ENCODE measurements at places on chromosomes 12 and 14.

DNA sequence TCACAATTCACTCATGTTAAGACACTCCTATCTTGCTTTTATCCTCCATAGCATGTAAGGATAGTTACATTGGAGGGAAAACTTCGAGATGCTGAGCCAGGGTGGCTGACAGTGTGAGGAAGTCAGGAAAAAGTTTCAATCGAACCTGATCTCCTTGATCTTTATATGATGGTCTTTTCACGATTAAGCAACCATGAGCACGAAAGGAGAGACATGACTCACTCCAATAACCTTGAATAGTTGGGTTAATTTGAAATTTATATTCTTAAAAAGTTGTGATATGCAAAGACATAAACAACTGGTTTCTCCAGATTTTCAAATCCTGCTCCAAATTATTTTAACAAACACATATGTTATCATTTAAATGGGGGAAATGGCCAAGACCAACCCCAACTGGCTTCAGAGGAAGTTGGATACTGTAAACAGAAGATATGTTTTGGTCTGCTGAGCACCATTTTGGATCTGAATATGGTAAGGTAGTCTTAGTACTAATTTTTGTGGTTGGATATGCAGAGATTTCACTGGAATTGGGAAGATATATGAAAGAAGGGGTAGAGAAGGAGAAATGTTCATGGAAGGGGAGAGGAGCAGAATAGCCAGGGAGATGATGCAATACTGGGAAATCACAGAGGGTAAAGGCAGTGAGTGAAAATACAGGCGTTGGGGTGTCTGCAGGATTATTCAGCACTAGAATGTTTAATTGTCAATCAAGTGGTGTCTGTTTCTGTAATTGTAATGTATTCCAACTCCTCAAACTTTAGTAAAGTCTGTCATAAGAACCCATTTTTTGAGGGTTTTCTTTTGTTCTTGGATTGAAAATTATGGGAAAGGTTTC, 185.2 kb upstream of the SLC38A2 start:
- DNase-seq, result no peak

DNA sequence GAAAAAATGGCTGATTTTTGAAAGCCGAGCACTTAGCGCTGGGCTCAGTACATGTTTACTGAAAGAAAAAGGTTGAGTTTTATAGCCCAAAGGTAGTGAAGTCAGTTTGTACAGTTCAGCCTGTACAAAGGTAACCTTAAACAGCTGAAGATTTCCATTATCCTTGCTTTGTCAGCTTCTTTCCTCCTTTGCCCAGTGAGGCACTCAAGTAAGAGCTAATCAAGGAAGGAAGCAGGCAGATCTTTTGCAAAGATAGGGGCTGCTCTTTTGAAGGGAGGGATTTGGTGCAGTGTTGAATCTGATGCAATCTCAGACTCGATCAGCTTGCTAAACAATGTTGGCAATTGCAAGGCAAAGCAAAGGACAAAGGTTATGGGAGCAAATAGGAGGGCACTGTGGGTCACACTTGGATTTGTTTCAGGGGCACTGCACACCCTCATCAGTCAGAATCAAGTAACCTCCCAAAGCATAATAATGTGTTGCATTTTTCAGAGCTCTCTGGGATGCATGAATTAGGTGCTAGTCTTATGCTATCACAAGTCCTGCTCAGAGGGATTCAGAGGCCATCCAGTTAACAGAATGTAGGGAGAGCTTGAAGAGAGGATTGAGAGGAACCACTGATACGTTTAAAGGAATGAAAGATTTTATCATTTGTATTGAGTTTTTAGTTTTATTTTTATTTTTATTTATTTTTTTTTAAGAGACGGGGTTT, 44.4 kb downstream of the ANO6 start:
- no peak for DNase-seq

DNA sequence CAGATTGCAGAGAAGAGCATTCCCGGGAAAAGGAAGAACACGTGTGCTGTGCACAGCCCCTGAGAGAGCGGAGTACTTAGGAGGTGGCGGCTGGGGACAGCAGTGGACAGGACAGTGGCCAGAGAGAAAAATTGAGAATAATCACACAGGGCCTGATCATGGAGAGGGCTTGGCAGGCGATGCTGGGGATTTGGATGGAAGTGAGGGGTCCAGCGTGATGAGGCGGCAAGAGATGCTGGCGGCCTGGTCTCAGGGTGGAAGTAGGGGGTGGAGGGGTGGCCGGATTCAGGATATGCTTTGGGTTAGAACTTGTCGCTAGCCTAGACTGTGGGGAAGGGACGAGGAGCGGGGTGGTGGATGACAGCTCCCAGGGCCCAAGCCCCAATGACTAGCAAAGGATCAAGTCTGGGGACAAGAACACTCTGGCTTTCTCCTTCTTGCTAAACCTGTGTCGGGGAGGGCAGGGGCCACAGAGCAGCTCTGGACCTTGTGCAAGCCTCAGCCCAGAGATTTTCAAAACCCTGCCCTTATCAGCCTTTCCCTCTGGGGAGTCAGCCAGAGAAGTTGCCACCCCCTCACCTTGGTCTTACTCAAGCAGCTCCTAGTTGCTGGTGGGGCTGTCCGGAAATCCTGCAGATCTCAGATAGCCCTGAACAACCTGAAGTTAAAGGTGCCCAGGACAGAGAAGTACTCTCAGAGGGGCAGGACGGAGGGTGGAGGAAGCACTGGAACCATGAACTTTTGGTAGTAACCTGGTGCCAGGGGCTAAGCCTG, 1.3 kb downstream of the HVCN1 start:
- DNase-seq, result no peak

DNA sequence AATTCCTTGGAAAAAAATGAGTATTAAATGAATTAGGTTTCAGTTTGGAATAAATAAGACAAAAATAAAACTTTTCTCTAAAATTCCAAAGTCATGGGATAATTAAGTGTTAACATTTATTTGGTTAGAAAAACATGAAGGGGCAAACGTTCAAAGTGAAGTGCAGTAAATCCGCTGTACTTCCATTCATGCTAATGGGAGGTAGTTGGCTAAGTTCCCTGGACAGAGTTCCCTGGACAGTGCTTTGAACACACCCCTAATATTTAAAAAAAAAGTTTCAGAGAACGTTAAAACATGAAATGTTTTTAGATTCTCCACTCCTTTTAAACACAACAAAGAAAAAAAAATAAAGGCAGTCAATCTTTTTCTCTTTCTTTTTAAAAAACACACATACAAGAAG, 16.3 kb downstream of the ALX1 start:
- no peak for DNase-seq

Measured in stimulated activated CD8-positive, alpha-beta memory T cell treated with anti-CD3 and anti-CD28 coated beads, Interleukin-4, amount 100 ng/mL, for 4 hours (primary cell).